ENCODE measurements at places on chromosomes 5 and 9.

DNA sequence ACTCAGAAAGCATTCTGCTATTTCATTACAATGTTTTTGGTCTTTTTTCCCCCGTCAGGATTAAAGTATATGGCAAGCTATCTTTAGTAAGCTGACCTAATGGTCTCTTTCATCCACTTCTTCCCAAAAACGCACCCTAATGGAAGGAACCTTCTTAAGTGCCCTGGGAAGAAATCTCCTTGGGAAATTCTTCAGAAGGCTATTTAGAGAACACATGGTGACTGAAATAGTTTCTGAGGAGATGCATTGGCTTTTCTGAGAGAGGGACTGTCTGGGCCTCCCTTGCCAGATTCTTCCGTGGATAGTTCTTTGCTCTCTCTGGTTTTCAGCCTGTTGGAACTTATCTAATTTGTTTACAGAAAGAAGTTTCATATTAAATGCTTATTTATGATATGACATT, 524.1 kb upstream of the MEF2C start:
- no peak for DNase-seq

GRCh38 chr9:106284296-106284695, 578.7 kb upstream of the ZNF462 start:
- DNase-seq, result no peak

- no peak for DNase-seq
Observed at GRCh38 chr5:138149530-138149929, 10.3 kb upstream of the NME5 start.

- DNase-seq, result no peak
Observed at GRCh38 chr5:129687941-129688340, 60.0 kb upstream of the MINAR2 start.

- DNase-seq, result no peak
Observed at GRCh38 chr5:29588236-29588635, 1605.2 kb upstream of the CDH6 start.

DNA sequence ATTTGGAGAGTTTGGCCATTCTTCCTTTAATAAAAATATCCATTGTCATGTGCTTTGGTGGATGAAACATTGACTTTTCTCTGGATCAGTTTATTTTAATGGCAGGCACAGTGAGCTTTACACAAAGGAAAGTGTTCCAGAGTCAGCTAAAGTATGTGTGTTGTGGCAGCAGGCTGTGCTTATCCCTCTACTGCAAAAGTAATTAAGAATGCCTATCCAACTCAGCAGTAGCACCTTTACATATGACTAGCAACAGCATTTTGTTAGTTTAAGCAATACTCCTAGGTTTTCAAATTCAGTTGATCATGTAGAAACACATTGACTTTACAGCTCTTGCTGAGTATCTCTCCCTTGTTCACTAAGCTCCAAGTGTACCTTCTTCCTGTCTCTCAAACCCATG, 730.5 kb upstream of the RGMB start:
- DNase-seq, result no peak

DNA sequence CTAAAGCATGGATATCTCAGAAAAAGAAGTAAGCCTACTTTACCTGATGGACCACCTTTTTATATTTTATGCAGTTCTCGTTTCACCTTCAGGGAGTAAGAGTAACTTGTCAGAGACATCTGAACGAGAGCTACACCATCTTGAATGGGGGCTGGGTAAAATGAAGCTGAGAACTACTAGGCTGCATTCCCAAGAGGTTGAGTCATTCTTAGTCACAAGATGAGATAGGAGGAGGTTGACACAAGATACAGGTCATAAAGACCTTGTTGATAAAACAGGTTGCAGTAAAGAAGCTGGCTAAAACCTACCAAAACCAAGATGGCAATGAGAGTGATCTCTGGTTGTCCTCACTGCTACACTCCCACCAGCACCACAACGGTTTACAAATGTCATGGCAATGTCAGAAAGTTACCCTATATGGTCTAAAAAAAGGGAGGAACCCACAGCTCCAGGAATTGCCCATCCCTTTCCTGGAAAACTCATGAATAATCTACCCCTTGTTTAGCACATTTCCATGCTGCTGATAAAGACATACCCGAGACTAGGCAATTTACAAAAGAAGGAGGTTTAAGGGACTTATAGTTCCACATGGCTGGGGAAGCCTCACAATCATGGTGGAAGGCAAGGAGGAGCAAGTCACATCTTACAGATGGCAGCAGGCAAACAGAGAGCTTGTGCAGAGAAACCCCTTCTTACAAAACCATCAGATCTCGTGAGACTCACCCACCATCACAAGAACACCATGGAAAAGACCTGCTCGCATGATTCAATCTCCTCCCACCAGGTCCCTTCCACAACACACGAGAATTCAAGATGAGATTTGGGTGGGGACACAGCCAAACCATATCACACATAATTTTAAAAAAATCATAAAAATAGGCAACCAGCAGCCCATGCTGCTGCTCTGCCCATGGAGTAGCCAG, 62.5 kb downstream of the GIN1 start:
- DNase-seq, result no peak

GRCh38 chr5:133247881-133248624, 196.2 kb downstream of the HSPA4 start:
- DNase-seq, result no peak

DNA sequence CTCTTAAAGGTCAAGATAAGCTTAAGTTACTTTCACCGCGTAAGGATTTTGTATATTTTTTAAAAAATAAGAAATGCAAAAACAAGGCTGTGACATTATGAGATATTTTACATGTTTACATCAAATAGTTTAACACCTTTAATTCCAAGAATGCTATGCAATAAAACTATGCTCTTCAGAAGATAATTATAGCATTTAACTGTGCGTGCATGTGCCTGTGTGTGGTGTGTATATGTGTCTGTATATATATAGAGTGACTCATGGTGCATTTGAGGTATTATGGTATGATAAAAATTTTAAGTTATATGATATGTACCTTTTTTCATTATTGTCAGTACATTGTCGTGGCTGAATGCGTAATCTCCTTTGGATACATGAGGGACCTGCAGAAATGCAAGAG, 539.3 kb downstream of the PDE4D start:
- no peak for DNase-seq

- no peak for DNase-seq
Observed at GRCh38 chr9:130154816-130155215, 17.4 kb upstream of the NCS1 start.

GRCh38 chr5:58545912-58546311, 37.0 kb upstream of the RAB3C start:
- no peak for DNase-seq

GRCh38 chr5:102611312-102611711, 112.5 kb upstream of the SLCO6A1 start:
- no peak for DNase-seq

Measured in activated T-helper 1 cell treated with Interleukin-2 at 50 U/mL for 16 hours (primary cell).